HEK293T (cell line): ENCODE measurements at places on chromosomes 3 and 15.

DNA sequence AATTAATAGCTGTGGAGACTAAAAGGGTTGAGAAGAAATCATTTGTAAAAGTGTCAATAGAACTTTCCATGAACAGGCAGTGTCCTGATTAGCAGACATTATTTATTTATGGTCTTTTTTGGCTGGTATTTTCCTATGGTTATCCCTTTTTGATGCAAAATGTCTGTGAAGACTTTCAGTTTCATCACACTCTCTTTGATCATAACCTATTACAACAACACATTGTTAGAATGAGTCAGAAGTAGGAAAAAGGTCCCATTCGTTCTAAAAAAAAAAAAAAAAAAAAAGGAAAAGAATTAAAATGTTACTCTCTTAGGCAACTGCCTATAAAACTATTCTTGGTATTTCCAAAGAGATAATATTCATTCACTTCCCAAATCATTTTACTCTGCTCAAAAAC is 62.1 kb downstream of the SLC49A4 start:
- DNase-seq, result no peak

- DNase-seq, result no peak
Observed at GRCh38 chr15:62524848-62525247, 359.8 kb upstream of the C2CD4B start.

DNA sequence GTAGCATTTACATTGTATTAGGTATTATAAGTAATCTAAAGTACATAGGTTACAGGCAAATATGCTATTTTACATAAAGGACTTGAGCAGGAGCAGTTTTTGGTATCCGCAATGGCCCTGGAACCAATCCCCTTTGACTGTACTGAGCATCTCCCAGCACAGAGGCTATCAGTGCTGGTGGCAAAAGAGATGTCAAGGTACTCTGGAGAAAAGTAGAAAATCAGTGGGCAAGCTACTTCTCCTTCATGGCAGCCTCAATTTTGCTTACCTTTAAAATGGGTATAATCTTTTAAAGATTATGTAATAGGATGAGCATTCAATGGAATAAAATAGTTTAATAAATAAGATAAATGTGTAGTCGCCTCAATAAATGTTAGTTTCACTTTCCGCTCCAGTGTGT is 56.7 kb upstream of the LMCD1 start:
- DNase-seq, result no peak

DNA sequence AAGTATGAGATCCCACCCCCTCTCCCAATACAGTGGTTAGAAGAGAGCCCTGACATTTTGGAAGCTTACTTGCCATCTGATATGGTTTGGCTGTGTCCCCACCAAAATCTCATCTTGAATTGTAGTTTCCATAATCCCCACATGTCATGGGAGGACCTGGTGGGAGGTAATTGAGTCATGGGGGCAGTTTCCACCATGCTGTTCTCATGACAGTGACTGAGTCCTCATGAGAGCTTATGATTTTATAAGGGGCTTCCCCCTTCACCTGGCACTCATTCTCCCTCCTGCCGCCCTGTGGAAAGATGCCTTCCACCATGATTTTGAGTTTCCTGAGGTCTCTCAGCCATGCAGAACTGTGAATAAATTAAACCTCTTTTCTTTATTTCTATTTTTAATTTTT is 28.8 kb upstream of the HES1 start:
- no peak for DNase-seq

GRCh38 chr15:55240125-55240760 is 43.5 kb upstream of the RSL24D1 start:
- DNase-seq, result no peak

DNA sequence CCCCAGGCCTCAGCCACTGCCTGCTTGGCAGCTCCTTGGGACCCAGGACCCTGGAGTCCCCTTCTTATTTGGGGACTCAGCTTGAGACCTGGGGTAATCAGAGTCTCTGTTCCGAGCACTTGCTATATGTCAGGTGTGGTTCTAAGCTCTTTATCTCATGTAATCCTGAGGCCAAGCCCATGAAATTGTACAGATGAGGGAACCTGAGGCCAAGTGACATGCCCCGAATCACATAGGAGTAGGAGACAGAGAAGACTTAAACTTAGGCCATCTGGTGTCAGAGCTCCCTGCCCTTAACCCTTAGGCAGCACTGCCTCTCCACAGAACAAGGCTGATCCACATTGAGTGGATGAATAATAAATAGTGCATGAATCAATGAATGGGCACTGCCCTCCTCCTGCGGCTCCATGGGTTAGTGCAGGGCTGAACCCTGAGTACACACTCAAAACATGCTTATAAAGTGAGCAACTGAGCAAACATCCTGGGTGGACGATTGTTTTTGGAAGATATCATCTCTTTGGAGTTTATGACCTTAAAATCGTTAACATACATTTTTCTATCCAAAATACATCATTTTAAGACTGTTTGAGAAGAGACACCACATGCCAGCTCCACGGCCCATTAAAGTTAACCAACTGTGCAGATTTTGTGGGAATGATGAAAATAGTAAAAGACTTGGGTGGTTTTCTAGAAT is 33.2 kb upstream of the IQSEC1 start:
- DNase-seq, result no peak

- no peak for DNase-seq
Observed at GRCh38 chr3:166451997-166452396, 614.8 kb upstream of the BCHE start.

DNA sequence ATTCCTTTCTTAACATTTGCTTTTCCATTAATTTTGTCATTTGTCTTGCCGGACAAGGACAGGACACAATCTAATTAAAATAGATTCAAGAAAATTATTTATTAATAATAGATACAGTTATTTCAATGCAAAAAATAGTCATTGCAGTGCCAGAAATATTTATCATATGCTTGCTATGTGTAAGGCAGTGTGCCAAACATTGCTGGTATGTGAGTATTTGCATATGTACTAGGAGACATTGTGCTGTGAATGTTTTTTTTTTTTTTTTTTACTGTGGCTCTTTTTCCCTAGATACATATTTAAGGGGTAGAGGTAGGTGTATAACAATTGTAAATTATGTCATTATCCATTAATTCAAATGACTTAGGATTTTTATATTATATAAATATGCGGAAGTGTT is 23.3 kb downstream of the SPRED1 start:
- no peak for DNase-seq

DNA sequence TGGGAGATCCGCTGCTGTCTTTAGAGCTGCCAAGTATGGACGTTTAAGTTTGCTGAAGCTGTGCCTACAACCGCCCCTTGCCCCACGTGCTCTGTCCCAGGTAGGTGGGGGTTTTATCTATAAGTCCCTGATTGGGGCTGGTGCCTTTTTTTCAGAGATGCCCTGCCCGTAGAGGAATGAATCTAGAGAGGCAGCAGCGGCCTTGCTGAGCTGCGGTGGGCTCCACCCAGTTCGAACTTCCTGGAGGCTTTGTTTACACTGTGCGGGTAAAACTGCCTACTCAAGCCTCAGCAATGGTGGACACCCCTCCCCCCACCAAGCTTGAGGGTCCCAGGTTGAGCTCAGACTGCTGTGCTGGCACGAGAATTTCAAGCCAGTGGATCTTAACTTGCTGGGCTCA is 83.4 kb upstream of the FGF7 start:
- DNase-seq, result no peak

DNA sequence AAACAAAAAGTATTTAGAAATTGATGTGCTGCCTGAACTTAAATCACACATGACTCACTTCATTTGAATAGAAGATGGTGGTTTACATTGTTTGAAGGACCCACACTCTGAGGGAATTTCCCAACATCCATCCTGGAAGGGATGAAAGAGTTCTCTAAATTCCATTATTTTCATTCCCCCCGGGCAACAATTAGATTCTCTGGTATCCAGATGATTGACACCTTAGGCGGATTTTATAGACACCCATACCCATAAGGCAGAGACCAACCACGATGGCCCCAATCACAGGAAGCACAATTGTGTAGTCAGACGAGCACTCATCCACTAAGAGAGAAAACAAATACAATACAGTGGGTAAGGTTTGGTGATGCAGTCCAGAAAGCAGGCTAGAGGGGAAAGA is 24.6 kb upstream of the MCCC1 start:
- DNase-seq, result no peak

- DNase-seq, result no peak
Observed at GRCh38 chr15:68375716-68376220, 56.2 kb downstream of the ITGA11 start.

GRCh38 chr3:63585927-63586326 is 66.5 kb upstream of the SNTN start:
- no peak for DNase-seq

DNA sequence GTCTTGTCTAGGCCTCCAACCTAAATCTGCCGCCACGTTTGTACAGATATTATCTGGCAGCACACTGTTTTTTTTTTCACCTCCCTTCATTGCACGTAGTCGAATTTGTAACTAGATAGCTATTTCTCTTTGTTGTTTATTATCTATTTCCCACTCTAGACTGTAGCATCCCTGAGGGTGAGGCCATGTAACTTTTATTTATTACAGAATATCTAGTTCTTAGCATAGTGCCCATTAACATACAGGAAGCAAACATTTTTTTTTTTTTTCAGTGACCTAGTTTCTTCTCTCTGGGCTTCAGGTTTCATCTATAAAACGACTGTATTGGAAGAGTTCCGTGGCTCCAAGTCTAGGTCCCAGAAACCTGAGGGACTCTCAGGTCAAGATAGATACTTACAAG is 354.3 kb downstream of the FGF12 start:
- DNase-seq, result no peak

DNA sequence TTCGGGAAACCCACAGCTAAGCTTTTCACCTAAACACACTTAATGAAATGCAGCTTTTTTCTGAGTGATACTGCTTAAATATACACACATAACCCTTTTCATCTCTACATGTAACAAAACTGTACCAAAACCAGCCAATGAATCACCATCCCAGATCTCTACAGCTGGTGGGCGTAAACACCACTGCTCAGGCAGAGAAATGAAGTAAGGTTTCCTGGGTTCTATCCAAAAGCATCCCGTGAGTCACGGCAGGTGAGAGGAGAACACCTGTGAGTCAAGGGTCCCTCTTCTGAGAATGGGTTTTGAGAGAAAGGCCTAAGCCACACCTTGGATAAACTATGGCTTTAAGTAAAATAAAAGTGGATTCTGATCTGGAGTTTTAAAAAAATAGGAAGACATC is 2.6 kb downstream of the CLDN1 start:
- no peak for DNase-seq

DNA sequence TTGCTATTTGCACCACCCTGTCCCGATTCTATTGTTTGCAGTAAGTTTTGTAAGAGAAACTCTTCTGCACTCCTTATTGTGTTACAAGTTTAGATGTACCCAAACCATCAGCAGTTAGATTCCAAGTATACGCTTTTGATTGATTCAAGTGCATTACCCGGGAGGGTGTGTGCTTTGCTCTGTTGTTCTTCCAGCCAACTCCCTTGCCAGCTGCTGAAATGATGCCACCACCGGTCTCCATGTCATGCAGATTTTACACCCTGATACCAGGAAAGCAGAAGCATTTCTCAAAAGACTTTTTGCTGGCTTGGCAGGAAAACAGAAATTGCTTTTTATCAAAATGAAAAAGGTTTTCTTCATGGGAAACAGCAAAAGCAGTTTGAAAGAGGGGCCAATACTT is 1006.6 kb upstream of the CFAP20DC start:
- DNase-seq, result no peak
